ENCODE measurements at places on chromosomes 4 and X.

- DNase-seq: no peak
Measured at GRCh38 chrX:139851730-139852129, 81.1 kb downstream of the ATP11C start.

- no peak for DNase-seq
Measured at GRCh38 chrX:13547671-13548070, 21.7 kb upstream of the EGFL6 start.

- no peak for DNase-seq
Measured at GRCh38 chrX:133258481-133258880, 40.3 kb upstream of the TFDP3 start.

- peak; percentile 98 for DNase-seq
Measured at GRCh38 chr4:1684506-1685234, 557 bp upstream of the FAM53A start.

DNA sequence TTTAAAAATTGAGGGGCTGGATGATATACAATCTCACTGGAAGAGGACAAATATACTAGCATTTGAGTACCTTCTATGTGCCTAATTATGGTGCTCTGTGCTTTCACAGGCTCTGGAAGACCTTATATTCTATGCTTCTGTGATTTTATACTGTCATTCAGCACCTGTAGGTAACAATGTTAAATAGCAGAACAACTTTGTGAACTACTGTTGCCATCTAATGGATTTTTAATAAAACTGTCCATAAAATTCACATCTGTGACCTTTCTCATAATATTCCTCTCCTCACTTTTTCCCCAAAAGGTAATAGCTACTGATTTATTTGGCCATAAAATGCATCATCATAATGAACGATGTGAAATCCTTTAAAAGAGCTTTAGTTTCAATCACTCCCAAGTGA is 21.9 kb downstream of the POU3F4 start:
- no peak for DNase-seq

DNA sequence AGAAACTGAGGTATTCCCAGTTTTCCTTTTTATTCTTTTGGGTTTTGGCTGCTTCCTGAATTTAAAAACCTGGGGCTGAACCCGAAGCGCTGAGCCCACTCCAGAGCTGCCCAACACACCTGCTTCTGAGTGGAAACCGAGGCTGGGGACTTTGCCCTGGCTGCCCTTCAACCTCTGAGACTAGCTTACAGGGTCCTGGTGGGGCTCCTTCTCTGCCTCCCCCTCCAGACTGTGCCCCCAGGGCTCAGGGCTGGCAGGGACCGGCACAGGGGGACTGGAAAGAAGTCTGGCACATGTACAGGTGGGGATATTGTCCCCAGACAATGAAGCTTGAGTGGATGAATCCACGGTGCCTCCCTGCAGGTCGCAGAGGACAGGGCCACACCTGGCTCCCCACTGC is 240.4 kb upstream of the PSAPL1 start:
- DNase-seq: no peak

DNA sequence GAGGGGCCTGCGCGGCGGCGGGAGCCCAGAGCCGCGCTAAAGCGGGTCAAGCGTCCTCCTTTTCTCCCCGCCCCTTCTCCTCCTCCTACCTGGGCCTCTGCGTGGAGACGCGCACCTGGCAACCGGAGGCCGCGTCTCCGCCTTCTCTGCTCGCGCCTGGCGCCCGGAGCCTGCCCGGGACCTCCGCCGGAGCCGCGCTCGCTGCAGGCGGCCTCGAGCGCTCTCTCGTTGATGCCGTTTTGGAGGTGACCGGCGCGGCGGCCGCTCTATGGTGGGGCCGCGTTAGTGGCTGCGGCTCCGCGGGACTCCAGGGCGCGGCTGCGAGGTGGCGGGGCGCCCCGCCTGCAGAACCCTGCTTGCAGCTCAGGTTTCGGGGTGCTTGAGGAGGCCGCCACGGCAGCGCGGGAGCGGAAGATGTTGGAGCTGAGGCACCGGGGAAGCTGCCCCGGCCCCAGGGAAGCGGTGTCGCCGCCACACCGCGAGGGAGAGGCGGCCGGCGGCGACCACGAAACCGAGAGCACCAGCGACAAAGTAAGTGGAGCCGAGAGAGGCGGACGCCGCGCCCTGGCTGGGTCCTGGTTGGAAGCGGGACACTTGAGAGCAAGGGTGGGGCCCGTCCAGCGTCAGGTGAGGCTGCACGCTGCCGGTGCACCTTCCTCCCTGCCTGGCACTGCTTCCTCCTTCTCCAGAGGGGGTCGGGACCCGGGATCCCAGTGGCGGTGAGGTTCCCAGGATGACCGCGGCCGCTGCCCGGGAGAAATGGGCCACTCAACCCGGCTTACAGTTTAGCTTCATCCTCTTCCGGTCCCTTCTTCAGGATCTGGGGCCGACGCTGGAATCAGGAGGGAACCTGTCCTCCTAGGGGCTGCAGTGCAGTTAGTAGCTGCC is at the start of gene CDS1:
CDS1 (plus strand) TSS at position 140 of the 888 bp plus-strand sequence; CDS start at position 415, 275 bp downstream.
- DNase-seq: no peak

- peak; percentile 43 for DNase-seq
Measured at GRCh38 chr4:101527188-101527587, 179.9 kb upstream of the PPP3CA start.

DNA sequence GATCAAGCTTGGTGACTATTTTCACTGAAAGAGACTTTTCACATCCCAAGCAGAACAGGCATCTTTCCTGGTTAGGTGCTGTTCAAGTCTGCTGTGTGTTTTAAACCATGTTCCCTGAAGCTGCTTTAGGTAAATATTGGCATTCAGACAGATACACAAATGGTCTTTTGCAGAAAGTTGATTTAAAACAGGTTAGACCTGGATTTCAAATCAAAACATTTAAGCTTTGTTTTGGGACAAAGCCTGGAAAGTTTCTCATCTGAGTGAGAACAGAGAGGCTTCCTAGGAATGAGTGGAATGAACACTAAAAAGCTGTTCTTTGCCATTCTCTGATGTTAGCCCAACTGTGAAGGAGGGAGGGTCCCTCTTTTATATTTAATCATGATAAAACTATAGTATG is 10.1 kb downstream of the ANXA3 start:
- no peak for DNase-seq

GRCh38 chr4:187547316-187547715 is 448.3 kb upstream of the ZFP42 start:
- DNase-seq: no peak

GRCh38 chr4:144449611-144450010 is 196.3 kb upstream of the HHIP start:
- no peak for DNase-seq

DNA sequence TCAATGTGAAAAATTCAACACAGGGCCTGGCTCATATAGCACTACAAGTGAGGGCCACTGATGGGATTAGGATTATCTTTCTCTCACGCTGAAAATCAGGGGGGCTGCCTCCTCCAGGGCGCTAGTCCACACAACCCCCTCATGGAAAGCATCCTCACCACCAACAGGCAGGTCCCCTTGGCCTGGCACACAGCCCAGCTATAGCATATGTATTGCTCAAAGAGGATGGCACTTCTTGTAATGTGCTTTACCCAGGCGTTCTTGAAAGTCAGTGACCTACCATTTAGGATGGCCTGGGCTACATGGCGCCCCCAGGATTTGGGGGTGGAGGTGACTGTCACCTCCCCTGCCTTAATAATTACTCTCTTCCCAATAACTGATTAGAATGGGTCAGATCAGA is 71.0 kb upstream of the LSM6 start:
- no peak for DNase-seq

GRCh38 chr4:8738471-8738931 is 133.1 kb downstream of the HMX1 start:
- no peak for DNase-seq

DNA sequence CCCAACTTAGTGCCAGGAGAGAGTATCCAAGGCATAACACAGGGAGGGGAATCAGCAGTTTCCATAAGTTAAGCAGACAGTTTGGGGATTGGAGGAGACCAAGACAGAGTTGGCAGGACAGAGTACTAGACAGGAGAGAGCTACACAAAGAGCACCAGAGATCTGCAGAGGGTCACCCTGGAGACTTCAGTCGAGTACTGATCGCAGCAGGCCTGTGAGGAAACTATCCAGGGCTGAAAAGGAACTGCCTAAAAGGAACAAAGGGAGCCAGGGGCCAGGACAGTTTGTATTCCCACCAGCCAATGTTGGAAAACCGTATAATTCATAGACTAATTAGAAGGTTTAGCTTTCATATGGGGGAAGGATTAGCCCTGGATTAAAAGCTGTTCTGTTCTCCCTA is 80.6 kb upstream of the ENPP6 start:
- DNase-seq: no peak

GRCh38 chr4:53307210-53307609 is 58.7 kb downstream of the SCFD2 start:
- no peak for DNase-seq

DNA sequence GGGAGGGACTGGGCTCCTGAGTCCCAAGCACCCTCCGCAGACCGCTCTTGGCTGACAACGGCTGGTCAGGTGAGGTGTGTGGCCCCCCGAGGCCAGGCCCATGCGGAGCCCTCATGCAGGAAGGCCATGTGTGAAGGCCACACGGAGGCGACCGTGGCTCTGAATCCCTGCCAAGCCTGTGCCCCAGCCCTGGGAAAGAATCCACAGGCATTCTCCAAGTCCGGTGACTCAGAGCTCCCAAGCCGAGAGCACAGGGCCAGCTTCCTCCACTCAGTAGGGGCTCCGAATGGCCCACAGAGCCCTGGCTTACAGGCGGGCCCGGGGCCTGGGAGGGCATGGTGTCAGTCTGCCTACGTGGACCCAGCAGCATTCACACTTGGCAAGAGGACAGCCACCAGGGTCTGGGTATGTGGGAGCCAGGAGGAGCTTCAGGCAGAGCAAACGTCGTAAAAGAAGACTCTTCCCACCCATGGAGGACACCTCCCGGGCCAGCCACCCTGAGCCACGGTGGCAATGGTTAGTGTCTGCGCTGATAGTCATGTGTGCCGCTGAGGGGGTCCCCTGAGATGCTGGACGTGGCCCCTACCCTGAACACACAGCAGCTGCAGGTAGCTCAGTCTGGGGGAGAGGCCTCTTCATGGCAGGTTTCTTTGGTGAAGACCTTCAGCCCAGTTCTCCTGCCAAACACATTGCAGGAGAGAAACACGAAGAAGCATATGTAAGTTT is 105.7 kb downstream of the PSAPL1 start:
- no peak for DNase-seq

GRCh38 chr4:143399113-143399949 is 62.7 kb downstream of the GAB1 start:
- no peak for DNase-seq

DNA sequence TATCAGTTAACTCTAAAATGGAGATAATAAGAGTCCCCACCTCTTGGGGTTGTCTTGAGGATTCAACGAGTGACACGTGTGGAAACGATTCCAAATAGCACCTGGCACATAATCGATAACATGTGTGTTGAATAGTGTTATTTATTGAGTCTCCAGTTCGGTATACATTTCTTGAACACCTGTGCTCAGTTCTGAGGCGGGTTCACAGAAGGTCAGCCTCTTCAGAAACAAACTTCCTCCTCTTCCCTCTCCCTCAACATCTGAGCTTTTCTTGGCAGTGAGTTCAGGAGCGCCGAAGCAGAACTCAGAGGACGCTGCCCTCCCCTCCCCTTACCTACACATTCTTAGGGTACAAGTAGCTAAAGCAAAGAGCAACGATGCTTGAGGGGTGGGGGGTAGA is 934 bp downstream of the PDHA1 start:
- no peak for DNase-seq

DNA sequence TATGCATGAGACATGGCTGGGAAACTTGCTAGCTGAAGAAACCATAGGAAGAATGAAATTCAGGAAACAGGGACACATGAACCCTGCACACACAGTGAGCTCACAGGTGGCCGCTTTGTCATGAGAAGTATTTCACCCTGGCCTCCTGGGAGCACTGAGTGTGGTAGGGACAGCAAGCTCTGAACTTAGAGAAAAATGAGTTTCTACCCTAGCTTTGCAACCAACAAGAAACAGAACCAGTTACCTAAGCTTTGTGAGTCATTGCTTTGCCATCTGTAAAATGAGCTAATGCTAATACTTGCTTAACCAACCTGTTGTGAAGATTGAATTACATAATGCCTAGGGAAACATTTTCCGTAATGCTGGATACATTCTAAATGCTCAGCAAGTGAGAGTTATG is 206.6 kb upstream of the HS3ST1 start:
- DNase-seq: no peak

DNA sequence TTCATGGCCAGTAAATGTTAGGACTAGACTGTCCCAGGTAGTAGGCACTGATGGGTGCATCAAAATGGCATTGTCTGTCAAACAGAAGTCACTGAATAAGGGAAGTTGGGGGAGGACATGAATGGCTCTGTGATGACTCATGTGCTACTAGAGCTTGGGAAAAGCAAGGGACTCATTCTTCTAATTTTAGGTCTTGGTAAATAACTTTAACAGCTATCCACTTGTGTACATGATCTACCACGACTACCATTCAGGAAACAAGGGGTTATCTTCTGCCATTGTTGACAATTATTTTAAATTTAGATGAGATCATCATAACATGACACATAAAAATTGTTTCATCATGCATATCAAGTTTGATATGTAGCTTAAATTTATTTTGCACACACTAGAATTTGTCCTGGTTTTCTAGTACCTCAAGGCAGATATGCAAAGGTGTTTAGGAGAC is 6.3 kb downstream of the AREG start:
- no peak for DNase-seq

- no peak for DNase-seq
Measured at GRCh38 chr4:74038425-74039314, at the start of gene CXCL3. TSS of gene CXCL3 (minus strand) at chr4:74038689. CDS start at chr4:74038611, 78 bp downstream.

DNA sequence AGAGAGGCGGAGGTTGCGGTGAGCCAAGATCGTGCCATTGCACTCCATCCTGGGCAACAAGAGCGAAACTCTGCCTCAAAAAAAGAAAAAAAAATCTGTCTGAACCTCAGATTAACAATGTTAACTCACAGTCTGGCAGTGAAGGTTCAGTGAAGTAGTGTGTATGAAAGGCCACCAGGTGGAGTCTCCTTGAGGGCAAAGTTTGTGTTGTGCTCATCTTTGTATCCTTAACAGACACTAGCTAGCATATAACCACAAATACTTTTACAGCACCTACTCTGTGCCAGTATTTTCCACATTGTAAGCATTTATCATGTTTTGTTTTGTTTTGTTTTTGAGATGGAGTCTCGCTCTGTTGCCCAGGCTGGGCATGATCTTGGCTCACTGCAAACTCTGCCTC is 46.0 kb upstream of the MGST2 start:
- DNase-seq: no peak

DNA sequence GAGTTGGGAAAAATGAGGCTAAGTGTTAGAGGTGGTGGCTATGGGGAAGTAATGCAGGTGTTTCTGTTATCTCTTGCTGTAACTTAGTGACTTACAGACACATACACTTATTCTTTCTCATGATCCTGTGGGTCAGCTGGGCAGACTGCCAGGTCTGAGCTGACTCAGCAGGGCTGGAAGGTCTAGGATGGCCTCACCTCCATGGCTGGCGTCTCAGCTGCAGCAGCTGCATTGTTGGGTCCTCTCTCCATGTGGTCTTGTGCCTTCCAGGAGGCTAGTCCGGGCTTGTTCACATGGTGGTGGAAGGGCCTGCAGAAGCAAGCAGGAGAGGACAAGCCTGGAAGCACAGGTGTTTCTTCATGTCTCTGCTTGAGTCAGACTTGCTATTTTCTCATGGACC is 172.7 kb downstream of the NHS start:
- DNase-seq: no peak

GRCh38 chr4:13371048-13371447 is 113.1 kb downstream of the RAB28 start:
- no peak for DNase-seq

- no peak for DNase-seq
Measured at GRCh38 chrX:41688156-41688555, 617 bp upstream of the GPR34 start.
